ENCODE measurements at places on chromosomes 4 and X. TPM values are rescaled to one million over a fixed set of nuclear protein-coding genes. Genes with fewer than 3 reads are reported as not detected.

Gene TEC
- not detected for total RNA-seq

Gene SLITRK2
- total RNA-seq, result 1.3 TPM

Gene ARHGEF6
- 8.0 TPM for total RNA-seq

Gene AREG
- not detected for total RNA-seq

Gene FGFR3
- 2.1 TPM for total RNA-seq

Gene HNRNPH2
- 64.1 TPM for total RNA-seq

Gene MAGEB1
- not detected for total RNA-seq

Gene ENPP6
- total RNA-seq, result not detected

Gene DCUN1D4
- 34.8 TPM for total RNA-seq

Gene SCARB2
- 101 TPM for total RNA-seq

Gene SMIM10L2A
- total RNA-seq, result 0.25 TPM

Gene IL21
- total RNA-seq, result not detected

Gene GLRB
- 2.0 TPM for total RNA-seq

Gene HOPX
- total RNA-seq, result not detected

Gene ANAPC10
- 38.2 TPM for total RNA-seq

Gene MTCP1
- 4.1 TPM for total RNA-seq

Gene CDX4
- total RNA-seq, result not detected

Gene CORIN
- total RNA-seq, result 0.25 TPM

Gene UCP1
- not detected for total RNA-seq

Gene SLC26A1
- not detected for total RNA-seq

Gene EGFL6
- not detected for total RNA-seq

Gene PAPSS1
- total RNA-seq, result 46.9 TPM

Measured in H4 (cell line).